ENCODE measurements at places on chromosomes 1 and 21.

DNA sequence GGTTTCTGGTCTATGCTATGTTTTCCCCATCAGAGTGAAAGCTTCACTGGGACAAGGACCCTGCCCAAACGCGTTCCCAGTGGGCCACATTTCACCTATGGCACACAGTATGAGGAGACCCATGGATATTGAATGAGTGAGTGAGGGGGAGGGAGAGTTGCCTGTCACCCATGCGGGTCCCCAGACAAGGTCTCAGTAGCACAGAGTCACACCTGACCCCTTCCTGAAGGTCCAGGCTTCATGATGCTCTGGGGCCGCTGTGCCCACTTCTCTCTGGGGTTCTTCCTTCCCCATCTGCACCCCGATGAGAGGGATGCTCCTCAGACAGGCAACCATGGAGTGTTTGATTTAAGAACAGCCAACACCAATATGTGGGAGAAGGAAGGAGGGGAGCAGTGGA, 72.3 kb upstream of the CSF3R start:
- no peak for DNase-seq

DNA sequence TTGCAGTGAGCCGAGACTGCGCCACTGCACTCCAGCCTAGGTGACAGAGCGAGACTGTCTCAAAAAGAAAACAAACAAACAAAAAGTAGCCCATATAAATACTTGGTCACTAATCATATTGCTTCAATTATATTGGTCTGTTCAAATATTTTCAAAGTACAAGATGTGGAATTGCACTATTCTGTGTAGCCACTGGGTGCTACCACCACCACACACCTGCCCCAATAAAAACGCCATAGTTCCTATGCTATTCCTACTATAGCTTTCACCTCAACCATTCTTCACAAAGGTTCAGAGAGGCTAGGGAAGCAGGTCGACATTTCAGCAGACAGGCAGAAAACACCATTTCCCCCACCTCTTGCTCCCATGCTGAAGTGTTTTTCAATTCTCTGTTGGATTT, 16.7 kb downstream of the NDC1 start:
- no peak for DNase-seq

GRCh38 chr1:1989102-1989542, 14.5 kb downstream of the CFAP74 start:
- DNase-seq = no peak

GRCh38 chr1:3015269-3015635, 6.0 kb upstream of the ACTRT2 start:
- no peak for DNase-seq

GRCh38 chr1:208868554-208868953, 624.4 kb upstream of the PLXNA2 start:
- no peak for DNase-seq

DNA sequence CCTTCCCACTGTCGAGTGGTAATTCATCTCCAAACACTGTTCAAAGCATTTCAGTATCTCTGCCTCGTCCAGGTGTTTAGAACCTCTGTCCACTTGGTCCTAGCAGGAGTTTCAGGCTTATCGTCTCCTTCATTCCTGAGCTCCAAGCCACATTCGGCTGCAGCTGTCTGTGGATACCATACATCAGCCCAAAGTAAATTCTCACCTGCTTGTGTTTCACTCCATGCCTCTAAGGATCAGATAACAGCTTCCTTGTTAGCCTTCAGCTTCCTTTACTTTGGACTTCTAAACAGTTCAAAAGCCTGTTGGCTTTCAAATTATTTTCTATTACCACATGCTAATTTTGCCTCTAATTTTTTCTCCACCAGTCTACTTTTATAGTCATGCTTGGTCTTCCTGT, 219.0 kb upstream of the L1TD1 start:
- no peak for DNase-seq

Measured in T-helper 22 cell (primary cell).